Left renal pelvis (tissue), 4 donors: ENCODE measurements at places on chromosomes 2 and 18.

- DNase-seq = no peak
Observed at GRCh38 chr2:223901854-223902253, 43.3 kb downstream of the WDFY1 start.

DNA sequence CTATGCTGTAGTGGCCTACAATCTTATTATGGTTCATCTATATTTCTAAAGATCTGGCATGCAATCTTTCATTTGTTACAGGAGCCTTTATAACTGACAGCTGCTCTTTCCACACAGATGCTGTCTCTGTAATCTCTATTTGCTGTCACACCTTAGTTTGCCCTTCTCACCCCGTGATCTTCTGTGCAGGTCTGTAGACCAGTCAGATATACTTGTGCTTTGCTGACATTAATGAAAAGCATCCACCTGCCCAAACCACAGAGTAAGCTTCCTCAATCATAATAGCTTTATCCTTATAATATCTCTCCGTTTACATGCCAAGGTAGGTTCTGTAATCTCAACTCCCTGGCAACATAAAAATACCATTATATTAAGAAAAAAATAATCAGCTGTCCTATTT is 122.4 kb downstream of the GRB14 start:
- no peak for DNase-seq

GRCh38 chr2:143397884-143398614 is 268.8 kb downstream of the ARHGAP15 start:
- DNase-seq = no peak

DNA sequence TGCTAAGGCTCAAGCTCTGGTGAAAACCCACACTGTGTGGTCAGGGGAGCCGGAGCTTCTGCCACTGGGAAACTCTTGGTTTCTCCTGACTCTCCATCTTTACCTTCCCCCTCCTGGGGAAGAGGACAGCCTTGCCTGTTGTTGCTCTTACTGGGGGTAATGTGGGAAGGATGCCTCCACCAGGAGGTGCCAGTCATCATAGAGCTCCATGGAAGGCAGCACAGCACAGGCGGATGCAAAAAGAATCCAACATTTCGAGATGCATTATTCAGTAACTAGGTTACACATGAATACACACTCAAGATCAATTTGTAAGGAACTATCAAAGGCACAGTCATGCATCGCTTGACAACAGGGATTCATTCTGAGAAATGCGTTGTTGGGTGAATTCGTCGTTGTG is 322.6 kb downstream of the AFF3 start:
- DNase-seq = no peak

DNA sequence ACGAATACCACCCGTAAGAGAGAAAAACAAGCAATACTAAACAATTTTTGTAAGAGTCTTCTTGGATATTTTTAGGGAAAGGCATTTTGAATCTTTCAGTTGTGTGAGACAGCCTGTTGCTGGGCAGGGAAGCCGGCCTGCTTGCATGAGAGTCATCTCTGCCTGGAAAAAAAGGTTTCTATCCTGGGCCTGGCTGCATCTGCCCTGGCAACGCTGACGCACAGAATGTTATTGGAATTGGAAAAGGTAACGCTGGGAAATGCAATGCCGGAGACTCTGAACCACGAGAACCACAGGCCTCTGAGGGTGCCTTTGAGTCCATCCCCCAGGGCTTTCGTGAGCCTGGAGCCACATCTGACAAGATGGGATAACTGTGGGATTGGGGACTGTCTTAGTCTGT is 17.9 kb upstream of the NPAS2 start:
- DNase-seq = no peak

GRCh38 chr18:77095391-77096371 is 36.9 kb downstream of the MBP start:
- no peak for DNase-seq

- DNase-seq = no peak
Observed at GRCh38 chr2:112074506-112074905, 19.4 kb downstream of the TMEM87B start.

DNA sequence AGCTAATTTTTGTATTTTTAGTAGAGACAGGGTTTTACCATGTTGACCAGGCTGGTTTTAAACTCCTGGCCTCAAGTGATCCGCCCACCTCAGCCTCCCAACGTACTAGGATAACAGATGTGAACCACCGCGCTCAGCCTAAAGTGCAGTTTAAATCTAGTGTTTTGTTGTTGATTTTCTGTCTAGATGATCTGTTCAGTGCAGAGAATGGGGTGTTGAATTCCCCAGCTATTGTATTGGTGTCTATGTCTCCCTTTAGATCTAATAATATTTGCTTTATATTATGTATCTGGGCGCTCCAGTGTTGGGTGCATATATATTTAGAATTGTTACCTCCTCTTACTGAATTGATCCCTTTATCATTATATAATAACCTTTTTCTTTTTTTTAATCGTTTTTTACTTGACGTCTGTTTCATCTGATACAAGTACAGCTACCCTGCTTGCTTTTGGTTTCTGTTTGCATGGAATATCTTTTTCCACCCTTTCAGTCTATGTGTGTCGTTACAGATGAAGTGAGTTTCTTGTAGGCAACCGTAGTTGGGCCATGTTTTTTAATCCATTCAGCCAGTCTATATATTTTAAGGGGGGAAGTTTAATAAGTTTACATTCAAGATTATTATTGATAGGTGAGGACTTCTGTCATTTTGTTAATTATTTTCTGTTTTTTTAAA is 34.3 kb downstream of the GALM start:
- DNase-seq = no peak

DNA sequence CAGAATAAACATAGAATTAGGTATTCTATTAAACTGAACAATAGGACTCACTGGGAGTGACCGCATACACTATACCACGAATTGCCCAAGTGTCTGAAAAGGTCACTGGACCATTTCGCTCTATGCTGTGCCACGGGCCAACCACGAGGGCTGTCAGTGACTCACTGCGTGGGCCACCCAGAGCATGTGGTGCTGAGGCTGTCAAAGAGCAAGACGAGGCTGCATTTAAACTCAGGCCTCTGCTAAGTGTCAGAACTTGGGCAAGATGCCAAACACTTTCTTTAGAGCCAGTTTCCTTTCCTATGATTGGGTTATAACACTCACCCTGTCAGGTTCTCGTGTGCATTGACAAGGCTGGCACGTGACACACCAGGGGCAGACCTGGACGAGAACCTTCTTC is 97.5 kb downstream of the SH3YL1 start:
- DNase-seq = no peak

GRCh38 chr2:174870787-174871186 is 106.5 kb upstream of the CHRNA1 start:
- DNase-seq = no peak

DNA sequence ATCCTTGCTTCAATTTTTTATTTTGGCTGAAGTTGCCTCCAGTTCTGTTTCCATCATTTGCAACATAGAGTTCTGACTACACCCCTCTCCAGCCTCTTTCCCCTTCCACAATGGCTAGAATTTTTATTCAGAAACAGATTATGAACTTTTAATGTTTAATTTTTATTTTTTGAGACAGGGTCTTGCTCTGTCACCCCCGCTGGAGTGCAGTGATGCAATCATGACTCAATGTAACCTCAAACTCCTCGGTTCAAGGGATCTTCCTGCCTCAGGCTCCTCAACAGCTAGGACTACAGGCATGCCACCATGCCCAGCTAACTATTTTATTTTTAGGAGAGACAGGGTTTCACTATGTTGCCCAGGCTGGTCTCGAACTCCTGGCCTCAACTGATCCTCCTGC is 2.8 kb downstream of the NTSR2 start:
- no peak for DNase-seq

- no peak for DNase-seq
Observed at GRCh38 chr2:37154785-37155184, 2.0 kb downstream of the EIF2AK2 start.

DNA sequence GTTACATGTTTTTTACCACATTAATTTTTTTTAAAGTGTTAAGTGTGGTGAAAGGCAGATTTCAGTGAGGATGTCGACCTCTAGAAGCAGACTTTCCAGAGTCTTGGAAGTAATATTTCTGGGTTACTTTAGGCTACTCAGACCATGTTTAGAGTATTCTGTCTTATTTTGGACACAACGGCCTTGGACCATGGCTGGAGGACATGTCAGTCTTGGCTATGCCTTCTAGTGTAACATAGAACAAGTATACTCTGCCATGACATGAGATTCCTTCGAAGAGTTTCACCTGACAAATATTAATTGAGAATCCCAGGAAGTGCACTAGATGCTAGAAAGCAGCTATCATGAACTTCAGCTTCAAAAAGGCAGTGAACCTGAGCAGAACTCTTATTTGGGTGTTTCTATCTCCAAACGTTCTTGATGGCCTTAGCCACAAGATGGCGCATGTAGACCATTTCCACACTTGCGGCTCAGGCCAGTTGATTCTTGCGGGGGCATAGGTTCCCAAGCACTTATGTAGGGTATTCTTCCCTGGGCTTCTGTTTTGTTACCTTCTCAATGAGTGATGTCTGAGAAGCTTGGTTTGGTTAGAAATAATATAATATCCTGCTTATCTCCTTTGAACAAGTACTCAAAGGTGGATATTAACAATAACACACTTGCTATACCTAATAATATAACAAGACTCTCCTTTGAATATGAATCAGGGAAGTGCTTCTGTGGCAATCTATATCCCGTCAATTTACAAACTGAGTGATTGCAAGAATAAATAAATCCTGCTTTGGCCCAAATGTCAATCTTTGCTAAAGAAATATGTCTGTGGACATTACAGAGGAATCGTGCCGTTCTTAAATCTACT is 62.0 kb downstream of the CACNB4 start:
- peak; percentile 67 for DNase-seq

DNA sequence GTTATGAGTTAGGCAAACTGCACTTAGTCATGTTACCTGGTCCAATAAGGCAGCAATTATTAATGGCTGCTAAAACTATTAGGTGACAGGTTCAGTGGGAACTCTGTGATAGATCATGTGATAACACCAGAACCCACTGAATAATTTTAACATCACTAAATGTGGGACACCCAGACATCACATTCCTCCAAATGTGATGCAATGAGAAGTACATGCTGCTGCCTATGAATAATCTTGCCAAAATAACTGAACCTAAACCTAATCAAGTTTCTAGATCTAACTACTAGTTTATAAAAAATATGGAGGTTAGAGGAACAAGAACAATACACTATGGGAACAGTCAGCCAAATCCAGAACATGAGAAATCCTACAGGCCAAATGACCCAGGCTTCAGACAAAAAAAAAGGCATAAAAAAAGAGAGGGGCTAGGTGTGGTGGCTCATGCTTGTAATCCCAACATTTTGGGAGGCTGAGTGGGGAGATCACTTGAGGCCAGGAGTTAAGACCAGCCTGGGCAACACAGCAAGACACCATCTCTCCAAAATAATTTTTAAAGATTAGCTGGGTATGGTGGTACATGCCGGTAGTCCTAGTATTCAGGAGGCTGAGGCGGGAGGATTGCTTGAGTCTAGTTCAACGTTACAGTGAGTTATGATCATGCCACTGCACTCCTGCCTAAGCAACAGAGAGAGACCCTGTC is 7.0 kb upstream of the ACTR2 start:
- DNase-seq = no peak

GRCh38 chr2:191350826-191351225 is 105.6 kb downstream of the MYO1B start:
- no peak for DNase-seq

DNA sequence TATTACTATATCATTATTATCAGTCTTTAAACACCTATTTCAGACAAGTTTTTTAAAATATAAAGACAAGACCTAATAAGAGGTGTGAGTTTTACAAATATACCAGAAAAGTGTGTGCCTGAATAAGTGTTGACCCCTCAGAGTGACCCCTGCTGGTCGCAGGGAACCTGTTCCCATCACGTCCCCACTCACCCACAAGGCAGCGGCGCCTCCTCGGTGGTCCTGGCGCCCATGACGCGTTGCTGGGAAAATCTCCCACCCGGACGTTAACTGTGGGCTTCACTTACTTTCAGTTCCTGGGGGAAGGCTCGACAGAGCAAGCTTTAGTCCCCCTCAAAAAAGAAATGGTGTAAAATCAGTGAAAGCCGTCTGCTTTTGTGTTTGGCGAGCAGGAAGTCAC is 93.5 kb downstream of the TMEM18 start:
- no peak for DNase-seq

GRCh38 chr18:59669872-59670657 is 27.2 kb downstream of the CCBE1 start:
- DNase-seq = no peak

DNA sequence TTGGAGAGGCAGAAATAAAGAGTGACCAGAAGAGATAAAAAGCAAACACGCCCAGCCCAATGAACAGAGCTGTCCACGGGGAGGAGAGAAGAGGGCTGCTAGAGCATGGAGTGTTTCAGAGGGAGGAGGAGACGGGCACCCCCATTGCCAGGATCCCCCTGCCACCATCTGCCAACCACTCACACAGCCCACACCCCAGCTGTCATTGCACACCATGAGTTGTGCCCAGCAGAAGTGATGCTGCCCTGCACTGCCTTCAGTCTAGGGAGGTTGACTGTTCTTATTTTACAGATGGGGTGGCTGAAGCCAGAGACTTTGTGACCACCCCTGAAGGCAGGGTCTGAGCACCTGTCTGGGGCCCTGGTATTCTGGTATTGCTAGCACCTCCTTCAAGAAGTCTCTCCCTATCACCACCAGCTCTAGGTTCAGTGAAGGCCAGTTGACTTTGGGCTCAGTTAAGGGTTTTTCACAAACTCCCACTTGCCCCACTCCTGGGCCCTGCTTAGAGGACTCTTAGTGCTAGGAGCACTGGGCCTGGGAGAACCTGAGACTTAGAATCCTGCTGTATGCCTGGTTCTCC is 2.4 kb downstream of the FABP1 start:
- DNase-seq = no peak

DNA sequence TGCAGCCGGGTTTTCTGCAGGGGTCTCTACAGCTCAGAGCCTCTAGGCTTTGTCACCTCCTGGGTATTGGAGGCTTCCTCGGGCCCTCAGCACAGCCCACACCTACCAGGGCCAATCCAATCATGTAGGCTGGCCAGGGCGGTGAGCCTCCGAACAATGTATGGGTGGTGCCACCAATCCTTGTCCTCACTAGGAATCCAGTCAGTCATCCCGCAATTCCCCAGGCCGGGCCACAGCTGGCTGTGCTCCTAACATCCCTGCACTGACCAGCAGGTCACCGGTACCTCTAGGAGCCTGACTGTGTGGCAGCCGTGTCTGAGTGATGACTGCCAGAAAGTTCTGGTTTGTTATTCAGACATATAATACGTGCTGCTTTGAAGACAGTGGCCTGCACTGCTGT is 129.4 kb downstream of the SH3RF3 start:
- DNase-seq = no peak

GRCh38 chr2:174776223-174776622 is 12.0 kb upstream of the CHRNA1 start:
- DNase-seq = no peak

- no peak for DNase-seq
Observed at GRCh38 chr18:7940379-7940778, 373.3 kb downstream of the PTPRM start.
